ENCODE measurements at places on chromosomes 2 and 18. TPM values are rescaled to one million over a fixed set of nuclear protein-coding genes. Genes with fewer than 3 reads are reported as not detected.

GRCh38 chr18:13077473-13077872, 86.3 kb downstream of the CEP192 start:
- DNase-seq = no peak

GRCh38 chr2:24861500-24861899, 58.5 kb downstream of the ADCY3 start:
- DNase-seq = no peak

ABCB11 gene
- not detected for total RNA-seq

KLHL30 gene
- total RNA-seq = not detected

GRCh38 chr2:23448906-23449305, 63.9 kb downstream of the KLHL29 start:
- no peak for DNase-seq

SERPINB11 gene
- total RNA-seq = not detected

RIT2 gene
- not detected for total RNA-seq

GRCh38 chr2:2910259-2910658, 467.4 kb downstream of the EIPR1 start:
- no peak for DNase-seq

DNA sequence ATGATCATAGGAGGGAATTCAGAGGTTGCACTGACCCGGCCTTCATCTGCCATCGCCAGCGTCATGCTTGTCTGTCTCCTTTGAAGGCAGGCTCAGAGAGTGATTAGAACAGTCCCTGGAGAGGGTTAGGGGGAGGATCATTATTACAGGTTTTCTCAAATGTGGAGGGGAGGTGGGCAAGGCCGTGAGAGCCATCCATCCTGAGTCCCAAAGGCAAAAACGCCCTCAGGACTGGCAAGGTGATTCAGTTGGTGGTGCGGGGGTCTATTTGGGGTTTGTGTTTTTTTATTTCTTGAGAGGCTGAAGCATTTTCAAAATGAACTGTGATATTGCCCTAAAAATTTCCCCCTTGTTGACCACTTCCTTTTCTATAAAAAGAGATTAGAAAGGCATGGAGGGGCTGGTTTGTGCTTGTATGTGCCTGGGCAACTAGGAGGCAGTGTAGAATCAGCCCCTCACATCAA, 39.3 kb upstream of the GYPC start:
- DNase-seq = no peak

SH3BP4 gene
- total RNA-seq = 0.15 TPM
